ENCODE measurements at places on chromosomes 1 and 21. TPM values are rescaled to one million over a fixed set of nuclear protein-coding genes. Genes with fewer than 3 reads are reported as not detected.

Gene GBP1
- 14.6 TPM for total RNA-seq

Gene LRRN2
- total RNA-seq, result under 0.01 TPM

Gene RO60
- total RNA-seq, result 60.7 TPM

Gene IFI44L
- total RNA-seq, result 2.3 TPM

Gene DEPDC1
- total RNA-seq, result 14.7 TPM

Gene DCST1
- total RNA-seq, result not detected

Gene DMBX1
- not detected for total RNA-seq

Gene FCRL1
- total RNA-seq, result not detected

Gene RYR2
- under 0.01 TPM for total RNA-seq

Gene GNG12
- total RNA-seq, result 200 TPM

Gene THEMIS2
- 7.1 TPM for total RNA-seq

Gene NEXN
- total RNA-seq, result 26.5 TPM

Gene FABP3
- 2.2 TPM for total RNA-seq

Gene LCE1C
- not detected for total RNA-seq

Gene HPDL
- total RNA-seq, result 1.9 TPM

Gene RNF186
- total RNA-seq, result not detected

Gene GBP3
- 20.9 TPM for total RNA-seq

Gene TCP10L
- total RNA-seq, result not detected

Gene OR10J1
- total RNA-seq, result not detected

Gene ADGRB2
- total RNA-seq, result 3.9 TPM

Gene HCN3
- total RNA-seq, result under 0.01 TPM

Gene A3GALT2
- total RNA-seq, result not detected

Gene GCSAML
- total RNA-seq, result not detected

Gene GJB3
- total RNA-seq, result not detected

Gene IVL
- total RNA-seq, result not detected

Gene CD101
- total RNA-seq, result 0.54 TPM

Gene MAP1LC3C
- not detected for total RNA-seq

Gene OLFML2B
- 2.1 TPM for total RNA-seq

Gene S100A14
- total RNA-seq, result not detected

Gene FAM76A
- 3.9 TPM for total RNA-seq

Gene NPHS2
- not detected for total RNA-seq

Gene SGIP1
- 0.81 TPM for total RNA-seq

Gene ATXN7L2
- 3.1 TPM for total RNA-seq

Gene ZBTB8A
- total RNA-seq, result 4.3 TPM

Gene TENT5C
- total RNA-seq, result 0.54 TPM
